ENCODE measurements at places on chromosomes 11 and 22.

DNA sequence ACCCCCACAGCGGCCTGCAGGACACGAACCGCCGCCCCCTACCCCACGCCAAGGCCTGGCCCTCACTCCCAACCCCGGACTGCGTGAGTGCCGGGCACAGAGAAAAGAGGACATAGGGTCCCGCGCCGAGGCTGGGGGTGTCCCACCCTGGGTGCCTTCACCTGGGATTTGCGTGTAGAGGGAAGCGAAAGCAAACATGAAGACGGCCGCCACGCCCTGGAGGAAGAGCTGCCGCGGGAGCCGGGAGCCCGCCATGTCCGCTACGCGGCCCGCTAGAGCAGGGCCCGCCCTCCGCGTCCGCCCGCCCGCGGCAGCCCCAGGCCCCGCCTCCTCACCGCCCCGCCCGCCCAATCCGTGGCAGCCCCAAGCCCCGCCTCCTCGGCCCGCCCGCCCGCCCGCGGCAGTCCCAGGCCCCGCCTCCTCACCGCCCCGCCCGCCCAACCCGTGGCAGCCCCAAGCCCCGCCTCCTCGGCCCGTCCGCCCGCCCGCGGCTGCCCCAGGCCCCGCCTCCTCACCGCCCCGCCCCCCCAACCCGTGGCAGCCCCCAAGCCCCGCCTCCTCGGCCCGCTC lies at the start of gene LMF2:
Gene LMF2, minus strand, starts transcription at position 282 of the 570 bp plus-strand sequence. Its CDS starts 27 bp downstream, at position 255.
- DNase-seq, result no peak

- no peak for DNase-seq
These were observed 102.2 kb downstream of the NAT10 start for GRCh38 chr11:34207487-34208180.

DNA sequence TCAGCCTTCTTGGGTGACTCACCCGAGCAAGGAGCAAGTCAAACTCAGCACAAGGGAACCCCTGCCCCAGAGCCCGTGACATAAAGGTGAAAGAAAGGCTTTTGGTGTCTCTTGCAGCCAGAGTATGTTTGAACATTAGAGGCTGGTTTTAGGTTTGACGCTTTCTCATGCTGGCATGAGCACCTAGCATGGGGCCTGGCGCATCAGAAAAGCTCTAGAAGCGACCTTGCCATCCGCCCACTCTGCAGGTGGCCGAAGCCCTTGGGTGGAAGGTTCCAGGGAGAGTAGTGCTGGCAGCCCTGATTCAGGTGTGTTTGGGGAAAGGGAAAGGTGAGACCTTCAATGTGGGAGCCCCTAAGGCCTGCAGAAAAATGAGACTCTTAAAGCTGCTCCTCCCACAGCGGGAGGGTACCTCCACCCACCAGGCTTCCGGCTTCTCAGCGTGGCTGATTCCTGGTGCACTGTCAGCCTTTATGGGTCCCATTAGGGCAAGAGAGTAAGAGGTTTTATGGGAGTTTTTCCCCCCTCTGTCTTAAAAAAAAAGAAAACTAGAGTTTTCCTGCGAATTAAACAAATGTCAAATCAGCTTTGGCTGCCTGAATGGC lies 88.4 kb downstream of the GRIK4 start:
- DNase-seq, result no peak

DNA sequence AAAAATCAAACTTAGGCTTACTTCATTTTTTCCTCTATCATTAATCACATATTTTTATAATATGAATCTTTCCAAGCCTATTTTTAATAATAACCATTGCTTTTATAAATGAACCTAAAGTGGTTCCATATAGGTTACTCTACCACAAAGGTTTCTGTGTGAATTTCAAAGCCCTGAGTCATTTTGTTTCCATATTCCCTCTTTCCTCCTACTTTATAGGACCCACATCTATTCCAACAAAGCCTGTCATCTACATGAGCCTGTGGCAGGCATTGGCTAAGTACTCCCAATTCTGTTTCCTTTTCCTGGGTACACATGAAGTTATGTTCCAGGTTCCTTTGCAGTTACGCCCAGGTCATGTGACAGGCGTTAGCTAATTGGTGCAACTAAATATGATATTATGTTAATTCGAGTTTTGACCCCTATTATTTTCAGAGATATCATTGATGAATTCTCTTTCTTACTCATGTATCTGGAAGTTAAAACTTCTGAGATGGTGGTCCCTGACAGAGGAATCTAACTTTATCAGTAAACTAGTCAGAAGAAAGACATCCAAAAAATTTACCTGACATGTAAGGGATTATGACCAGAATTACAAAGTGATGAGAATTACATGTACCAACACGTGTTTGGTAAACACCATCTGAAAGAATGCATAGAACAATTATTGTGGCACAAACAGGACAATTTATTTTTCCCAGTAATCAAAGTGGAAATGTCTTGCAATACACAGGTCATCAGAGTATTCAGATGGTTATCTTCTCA lies 1264.0 kb upstream of the CNTN5 start:
- no peak for DNase-seq

DNA sequence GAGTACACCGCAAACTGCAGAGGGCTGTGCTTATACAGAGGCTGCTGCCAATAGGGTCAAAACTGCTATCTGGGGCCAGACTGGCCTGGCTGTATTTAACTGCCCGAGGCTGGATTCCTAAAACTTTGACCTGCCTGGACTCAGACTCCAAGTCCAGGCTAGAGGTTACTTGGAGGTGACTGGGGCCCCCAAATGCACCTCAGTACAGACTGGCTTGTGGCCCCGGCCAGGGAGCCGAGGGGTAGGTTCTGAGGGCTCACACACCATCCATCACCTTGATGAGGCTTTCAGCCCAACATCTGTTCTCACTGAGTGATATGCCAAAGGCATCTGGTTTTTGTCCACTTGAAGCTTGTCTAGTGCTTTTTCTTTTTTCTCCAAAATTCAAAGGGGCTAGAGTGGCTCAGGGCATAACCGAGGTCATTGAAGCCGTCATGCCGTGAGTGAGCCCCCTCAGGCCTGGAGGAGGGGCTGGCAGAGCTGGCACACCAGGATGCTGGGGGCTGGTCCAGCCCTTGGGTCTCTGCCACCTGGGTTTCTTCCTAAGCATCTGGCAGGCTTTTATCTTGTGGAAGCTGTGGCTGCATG lies 52.4 kb upstream of the TTLL12 start:
- no peak for DNase-seq

- no peak for DNase-seq
These were observed 7.3 kb downstream of the INS start for GRCh38 chr11:2153581-2154194.

DNA sequence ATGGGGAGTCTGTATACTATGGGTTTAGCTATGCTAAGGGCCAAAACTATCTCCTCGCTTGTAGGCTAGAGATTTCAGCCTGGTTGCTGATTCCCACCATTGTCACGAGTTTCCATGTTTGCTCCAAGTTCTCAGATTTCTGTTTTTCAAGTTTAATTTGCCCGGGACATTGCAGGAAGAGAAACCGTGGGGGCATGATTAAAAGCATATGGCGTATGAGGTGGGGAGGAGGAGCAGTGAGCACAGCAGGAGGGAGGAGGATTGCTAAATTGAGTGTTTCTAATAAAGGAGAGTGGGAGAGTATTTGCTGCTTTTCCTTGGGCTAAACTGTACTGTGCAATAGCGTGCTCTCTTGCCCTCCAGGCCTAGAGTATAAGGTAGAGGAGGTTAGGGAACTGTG lies 558.4 kb downstream of the METTL15 start:
- peak; percentile 92 for DNase-seq

DNA sequence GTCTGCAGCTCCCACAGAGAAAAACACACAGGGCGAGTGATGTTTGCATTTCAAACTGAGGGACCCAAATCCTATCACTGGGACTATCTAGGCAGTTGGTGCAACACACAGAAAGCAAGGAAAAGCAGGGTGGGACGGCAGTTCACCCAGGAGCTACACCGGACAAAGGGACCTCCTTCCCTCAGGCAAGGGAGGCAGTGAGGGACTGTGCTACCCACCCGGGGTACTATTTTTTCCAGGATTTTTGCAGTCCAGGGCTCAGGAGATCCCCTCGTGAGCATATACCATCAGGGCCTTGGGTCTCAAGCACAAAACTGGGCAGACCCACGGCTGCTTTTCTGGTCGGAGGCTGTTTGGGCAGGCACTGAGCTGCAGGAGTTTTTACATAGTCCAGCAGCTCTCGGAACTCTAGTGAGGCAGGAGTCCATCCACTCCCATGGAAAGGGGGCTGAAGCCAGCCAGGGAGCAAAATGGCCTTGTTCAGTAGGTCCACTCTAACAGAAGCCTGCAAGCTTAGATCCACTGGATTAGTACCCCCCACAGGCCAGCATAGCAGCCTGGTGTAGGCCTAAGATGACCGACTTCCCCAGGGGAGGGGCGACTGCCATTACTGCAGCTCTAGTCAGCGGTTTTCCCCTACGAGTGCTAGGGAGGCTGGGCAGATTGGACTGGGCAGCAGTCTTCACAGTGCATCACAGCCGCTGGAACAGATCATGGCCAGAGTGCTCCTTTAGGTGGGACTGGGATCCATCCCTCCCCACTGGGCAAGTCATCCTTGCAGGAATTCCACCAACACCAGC lies 28.2 kb downstream of the CARD18 start:
- no peak for DNase-seq

GRCh38 chr11:20934516-20934915 lies 265.1 kb downstream of the NELL1 start:
- DNase-seq, result no peak

- DNase-seq, result no peak
These were observed 81.2 kb upstream of the SPON1 start for GRCh38 chr11:13881226-13881905.

GRCh38 chr22:37025500-37026070 lies 6.0 kb downstream of the MPST start:
- DNase-seq, result no peak

DNA sequence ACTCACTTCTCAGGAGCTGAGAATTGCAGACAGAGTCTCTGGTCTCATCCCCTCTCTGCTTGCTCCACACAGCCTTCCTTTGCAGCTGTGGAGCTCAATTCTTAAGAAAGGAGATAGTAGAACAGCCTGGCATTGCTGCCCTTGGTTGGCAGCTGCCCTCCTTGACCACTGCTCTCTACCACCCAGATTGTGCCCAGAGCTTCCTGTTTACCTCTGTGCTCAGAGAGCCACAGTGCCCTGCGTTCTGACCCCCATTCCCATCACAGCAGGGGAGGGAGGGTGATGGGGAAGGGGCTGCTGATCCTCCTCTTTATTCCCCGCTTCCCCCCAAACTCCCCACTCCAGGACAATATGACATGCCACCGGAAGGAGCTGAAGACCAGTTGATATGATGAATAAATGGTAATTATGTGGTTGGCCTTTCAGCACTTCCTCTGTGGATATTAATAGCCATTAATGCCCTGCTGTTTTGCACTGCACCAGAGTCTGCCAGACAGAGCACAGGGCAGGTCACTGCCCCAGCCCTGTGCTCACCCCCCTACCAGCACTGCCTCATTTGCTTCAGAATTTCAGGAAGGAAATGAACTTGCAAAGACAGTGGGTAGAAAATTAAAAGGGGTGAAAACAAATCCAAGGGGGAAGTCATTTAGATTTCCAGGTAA lies 426.8 kb upstream of the CADM1 start:
- no peak for DNase-seq

- no peak for DNase-seq
These were observed 33.6 kb downstream of the NTM start for GRCh38 chr11:131404010-131404409.

- DNase-seq, result no peak
These were observed 2.7 kb downstream of the CAPN5 start for GRCh38 chr11:77069336-77069968.

DNA sequence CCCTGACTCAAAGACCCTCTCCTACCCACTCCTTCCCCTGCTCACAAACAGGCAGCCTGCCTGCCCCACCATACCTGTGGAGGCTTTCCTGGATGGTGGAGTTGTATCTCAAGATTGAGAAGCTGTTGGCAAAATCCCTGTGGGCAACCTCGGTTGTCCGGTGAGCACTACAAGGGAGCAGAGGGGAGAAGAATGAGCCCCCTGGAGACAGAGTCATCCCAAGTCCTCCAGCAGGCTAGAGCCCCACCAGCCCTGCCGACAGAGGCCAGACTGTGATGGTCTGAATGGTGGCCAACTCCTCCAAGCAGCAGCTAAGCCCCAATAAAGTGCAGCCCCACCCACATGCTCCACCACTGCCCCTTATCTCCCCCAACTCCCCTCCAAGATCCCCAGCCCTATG lies 17.5 kb downstream of the TMPRSS13 start:
- no peak for DNase-seq

GRCh38 chr11:111388420-111388819 lies 9.3 kb upstream of the POU2AF1 start:
- DNase-seq, result no peak

- no peak for DNase-seq
These were observed 39.2 kb downstream of the SIK2 start for GRCh38 chr11:111641339-111642015.

DNA sequence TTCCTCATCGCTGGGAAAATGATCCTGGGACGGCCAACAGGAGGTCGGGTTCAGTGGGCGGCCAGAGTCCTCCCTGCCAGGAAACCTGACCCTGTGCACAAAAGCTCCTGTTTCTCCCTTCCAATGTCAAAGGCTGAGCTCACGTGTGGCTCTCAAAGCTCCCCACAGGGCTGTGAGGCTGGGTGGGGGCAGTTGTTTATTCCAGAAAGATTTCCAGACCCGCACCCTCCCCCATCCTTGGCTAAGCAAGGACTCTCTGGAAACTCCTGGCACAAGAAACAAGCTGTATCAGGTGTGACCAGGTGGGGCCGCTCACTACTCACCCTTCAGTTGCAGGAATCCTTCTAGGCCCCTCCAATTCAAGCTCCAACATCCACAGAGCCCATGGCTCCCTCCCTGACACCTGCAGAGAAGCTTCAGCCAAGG lies 131.9 kb downstream of the SHANK2 start:
- no peak for DNase-seq

DNA sequence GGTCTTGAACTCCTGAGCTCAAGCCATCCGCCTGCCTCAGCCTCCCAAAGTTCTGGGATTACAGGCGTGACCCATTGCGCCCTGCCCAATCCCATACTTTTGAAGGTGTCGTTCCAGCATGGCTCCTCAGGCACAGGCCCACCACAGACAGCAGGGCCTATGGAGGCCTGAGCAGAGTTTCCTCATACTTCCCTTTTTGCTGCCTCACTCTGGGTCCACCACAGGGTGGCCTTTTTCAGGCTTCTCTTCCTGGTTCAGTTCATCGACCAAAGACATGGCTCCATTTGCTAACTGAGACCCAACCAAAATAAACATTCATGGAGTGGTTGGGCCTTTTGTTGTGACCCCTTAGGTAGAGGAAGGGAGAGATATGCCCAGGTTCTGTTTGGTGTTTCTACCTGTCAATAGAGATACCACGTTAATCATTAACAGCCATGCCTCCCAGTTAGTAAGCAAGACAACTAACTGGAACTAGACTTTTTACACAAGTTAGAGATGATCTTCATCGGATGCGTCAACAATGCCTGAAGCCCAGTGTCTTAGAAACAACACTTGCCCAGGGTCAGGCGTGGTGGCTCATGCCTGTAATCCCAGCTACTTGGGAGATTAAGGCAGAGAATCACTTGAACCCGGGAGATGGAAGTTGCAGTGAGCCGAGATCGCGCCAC lies 35.1 kb downstream of the TRIOBP start:
- no peak for DNase-seq

DNA sequence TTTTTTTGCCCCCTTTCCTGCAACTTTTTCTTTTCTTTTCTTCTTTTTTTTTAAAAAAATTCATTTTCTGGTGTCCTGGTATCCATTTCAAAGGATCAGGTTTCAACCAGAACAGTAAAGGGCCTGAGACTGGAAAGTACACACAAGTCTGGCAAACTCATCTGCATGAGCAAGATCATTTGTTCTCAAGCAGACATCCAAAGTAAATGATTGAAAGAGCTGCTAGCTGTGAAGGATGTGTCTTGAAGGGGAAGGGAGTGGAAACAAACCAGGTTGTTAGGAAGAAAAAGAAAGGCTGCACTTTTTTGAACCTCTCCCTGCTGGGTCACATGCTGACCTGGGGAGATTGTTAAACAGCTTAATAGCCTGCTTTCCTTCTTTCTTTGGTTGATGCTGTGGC lies 5.3 kb downstream of the YAP1 start:
- peak; percentile 46 for DNase-seq

Measured in fibroblast of skin of scalp (primary cell).